Fibroblast of lung (primary cell): ENCODE measurements at places on chromosomes 7 and 10.

DNA sequence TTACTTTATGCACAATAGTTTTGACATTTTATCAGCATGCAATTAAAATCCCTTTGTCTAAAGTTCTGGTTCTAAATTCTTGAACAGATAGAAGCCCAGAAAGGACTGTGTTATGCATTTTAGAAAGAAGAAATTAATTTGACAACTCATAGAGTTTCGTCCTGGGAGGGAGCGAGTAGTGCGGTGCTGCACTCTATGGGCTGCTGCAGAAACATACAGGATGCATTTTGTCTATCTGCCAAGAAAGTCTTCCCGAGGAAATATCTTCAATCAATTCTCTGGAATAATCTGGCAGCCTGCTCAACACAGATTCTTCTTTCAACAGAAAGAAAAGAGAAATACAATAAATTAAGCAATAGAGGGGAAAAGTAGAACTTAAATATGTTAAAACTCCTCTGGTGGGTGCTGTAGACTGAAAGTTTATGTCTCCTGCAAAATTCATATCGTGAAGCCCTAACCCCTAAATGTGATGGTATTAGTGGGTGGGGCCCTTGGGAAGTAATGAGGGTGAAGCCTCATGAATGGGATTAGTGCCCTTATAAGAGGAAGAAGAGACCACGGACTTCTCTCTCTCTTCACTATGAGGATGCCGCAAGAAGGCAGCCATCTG lies 39.0 kb upstream of the IFRD1 start:
- H3K4me3 ChIP-seq: no peak overlapping the region
- no peaks in the 10 kb centered on the region for H3K36me3 ChIP-seq
- DNase-seq: peak; percentile 77
- no peaks in the 10 kb centered on the region for H3K4me1 ChIP-seq
- no peak overlapping the region for H3K27ac ChIP-seq
- H3K27me3 ChIP-seq: no peaks in the 10 kb centered on the region

DNA sequence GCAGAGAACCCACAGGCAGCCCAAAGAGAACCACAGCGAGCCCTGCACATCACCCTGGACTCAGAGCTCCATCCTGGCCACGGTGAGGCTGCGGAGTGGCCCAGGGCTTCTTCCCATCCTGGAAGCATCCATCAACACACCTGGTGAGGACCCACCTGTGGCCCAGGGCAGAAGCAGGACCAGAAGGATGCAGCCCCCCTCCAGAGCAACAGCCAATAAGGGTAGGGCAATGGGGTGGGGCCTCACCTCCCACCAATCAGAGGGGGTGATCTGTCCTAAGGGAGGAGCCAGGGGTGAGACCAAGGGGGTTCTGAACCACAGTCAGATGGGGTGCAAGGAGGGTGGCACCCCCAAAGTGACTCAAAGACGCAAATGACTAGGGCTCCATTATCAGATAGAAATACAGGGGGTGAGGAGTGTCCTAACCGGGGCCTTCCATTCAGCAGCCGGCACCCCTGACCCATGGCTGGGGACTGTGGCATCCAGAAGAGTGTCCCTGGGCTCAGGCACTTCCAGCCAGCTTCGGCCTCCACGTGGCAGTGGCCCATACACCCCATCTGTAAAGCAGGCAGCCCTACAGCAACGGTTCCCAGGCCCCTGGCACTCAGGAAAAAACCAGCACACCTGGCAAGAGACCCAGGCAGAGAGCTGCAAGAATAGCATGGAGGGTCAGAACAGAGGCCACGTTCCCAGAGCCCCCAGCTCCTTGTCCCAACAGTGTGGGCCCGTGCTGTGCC lies 36.9 kb downstream of the STK32C start:
- H3K4me1 ChIP-seq: no peaks in the 10 kb centered on the region
- H3K36me3 ChIP-seq: no peaks in the 10 kb centered on the region
- H3K27ac ChIP-seq: no peak overlapping the region
- DNase-seq: no peak
- H3K4me3 ChIP-seq: no peak overlapping the region

DNA sequence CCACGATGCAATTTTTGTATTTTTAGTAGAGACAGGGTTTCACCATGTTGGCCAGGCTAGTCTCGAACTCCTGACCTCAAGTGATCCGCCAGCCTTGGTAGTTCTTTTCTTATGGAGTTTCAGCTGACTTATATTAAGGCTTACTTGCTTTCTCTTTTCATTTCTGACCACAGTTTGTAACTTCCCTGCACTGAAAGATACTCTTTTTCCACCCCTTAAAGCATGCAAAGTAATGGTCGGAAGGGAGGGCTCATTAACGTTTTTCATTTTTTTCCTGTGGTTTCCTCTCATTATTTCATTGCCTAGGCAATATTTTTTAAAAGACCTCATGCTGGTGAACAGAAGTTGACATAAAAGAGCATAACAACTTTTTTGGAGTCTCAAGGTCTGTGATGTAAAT lies 27.0 kb downstream of the ADRB1 start:
- H3K36me3 ChIP-seq: no peaks in the 10 kb centered on the region
- H3K27ac ChIP-seq: no peak overlapping the region
- DNase-seq: no peak
- H3K4me3 ChIP-seq: no peak overlapping the region
- H3K4me1 ChIP-seq: no peaks in the 10 kb centered on the region

DNA sequence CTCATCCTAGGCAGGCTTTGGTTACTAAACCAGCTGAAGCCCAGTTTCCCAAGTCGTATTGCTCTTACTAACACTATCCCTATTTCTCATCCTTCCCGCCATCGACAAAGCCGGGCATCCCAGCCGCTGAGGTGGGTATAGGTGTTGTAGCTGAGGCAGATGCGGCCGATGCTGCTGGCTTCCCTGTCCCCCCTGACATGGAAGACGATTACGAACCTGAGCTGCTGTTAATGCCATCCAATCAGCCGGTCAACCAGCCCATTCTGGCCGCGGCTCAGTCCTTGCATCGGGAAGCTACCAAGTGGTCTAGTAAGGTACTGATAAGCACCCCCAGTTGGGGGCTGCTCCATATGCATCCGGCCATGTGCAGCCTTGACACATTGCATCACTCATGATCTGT lies 38.8 kb downstream of the AP3M1 start:
- no peak overlapping the region for H3K27ac ChIP-seq
- H3K4me1 ChIP-seq: no peaks in the 10 kb centered on the region
- no peak overlapping the region for H3K4me3 ChIP-seq
- no peaks in the 10 kb centered on the region for H3K27me3 ChIP-seq

DNA sequence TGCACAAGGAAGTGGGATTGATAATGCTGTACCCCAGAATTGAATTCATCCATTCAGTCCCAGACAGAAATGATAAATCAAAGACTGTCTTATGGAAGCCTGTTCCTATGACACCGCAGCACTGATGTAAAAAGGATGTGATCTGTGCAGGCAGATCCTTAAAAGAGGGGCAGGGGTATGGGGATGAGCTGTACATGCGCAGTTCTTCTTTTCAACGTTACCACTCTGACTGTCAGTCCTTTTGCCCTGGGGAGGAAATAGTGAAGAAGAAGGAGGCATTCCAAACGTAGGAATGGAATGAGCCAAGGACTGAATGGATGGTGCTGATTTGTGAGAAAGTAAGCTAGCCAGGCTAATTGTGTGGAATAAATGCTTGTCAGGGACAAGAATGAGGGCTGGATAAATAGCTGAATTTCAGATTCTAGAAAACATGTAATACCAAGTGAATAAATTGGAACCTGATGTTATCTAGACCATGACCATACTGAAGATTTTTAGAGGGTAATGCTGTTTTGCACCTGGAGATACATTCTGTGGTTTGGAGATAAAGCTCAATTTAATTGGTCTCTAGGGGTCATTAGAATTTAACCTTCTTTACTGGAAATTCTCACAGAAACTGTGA lies 509.3 kb downstream of the SORCS3 start:
- no peaks in the 10 kb centered on the region for H3K27me3 ChIP-seq
- no peak overlapping the region for H3K4me3 ChIP-seq
- no peak overlapping the region for H3K27ac ChIP-seq
- H3K4me1 ChIP-seq: no peaks in the 10 kb centered on the region

DNA sequence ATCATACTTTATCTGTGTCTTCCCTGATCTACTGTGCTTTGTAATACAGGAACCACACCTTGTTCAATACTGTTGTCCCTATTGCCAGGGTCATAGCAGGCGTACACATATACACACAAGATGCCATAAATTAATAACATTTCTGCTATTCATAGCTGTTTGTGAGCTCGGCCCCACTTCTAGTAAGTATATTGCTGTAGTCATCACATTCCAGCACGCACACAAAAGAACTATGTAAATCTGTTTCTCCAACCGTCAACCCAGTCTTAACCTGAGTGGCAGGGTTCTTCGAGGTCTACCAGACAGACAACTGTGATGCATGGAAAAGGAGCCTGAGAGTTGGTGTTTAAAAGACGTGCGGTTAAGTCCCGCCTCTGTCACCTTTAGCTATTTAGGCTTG lies 5.7 kb upstream of the CACNB2 start:
- DNase-seq: no peak
- H3K4me3 ChIP-seq: no peak overlapping the region
- no peaks in the 10 kb centered on the region for H3K4me1 ChIP-seq
- H3K36me3 ChIP-seq: no peaks in the 10 kb centered on the region

DNA sequence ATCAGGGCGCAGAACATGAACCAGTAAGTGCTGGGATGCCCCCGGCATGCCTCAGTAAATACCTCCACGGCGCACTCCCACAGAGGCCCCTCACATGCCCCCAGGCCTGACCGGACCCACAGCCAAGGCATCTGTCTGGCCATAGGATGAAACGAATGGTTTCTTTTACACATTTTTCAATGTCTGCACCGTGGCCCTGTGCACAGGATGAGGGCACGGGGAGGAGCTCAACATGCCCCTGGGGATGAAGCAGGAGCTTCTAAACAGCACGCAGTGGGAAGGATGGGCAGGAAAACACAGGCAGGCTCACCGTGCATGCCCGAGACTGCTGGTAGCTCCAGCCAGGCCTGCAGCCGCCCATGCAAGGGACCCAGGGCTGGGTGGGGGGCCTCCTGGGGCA lies 283.3 kb downstream of the TNS3 start:
- H3K27me3 ChIP-seq: no peaks in the 10 kb centered on the region
- H3K36me3 ChIP-seq: peaks cover 22% of the 10 kb centered on the region
- H3K4me1 ChIP-seq: peaks cover 9% of the 10 kb centered on the region

- no peak overlapping the region for H3K4me3 ChIP-seq
- no peaks in the 10 kb centered on the region for H3K4me1 ChIP-seq
- DNase-seq: peak; percentile 69
- no peaks in the 10 kb centered on the region for H3K36me3 ChIP-seq
Measured at GRCh38 chr10:59375990-59376389, 13.6 kb upstream of the FAM13C start.

DNA sequence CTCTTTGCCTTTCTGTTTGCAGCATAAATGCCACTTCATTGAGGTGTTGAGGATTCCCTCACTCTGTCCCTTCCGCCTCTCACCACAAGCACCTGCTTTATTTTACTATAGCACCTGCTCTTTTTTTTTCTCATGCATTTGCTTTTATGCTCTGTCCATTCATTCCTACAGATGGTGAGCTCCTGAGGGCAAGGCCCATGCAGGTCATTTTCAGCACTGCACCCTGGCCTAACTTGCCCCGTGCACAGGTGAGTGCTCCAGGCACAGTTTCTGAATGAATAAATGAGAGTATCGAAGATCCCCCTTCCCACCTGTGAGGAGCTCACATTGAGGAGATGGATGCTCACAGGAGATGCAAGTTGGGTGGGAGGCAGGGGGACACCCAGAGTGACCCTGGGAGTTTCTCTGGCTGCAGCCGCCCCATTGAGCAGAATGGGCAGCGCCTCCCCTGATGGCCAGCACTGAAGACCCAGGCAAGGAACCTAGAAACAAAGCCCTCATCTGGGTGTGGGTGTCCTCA lies 1.2 kb upstream of the AKR1E2 start:
- H3K27me3 ChIP-seq: no peaks in the 10 kb centered on the region
- no peaks in the 10 kb centered on the region for H3K36me3 ChIP-seq
- no peak for DNase-seq
- H3K4me3 ChIP-seq: no peak overlapping the region
- H3K4me1 ChIP-seq: no peaks in the 10 kb centered on the region
- H3K27ac ChIP-seq: no peak overlapping the region

DNA sequence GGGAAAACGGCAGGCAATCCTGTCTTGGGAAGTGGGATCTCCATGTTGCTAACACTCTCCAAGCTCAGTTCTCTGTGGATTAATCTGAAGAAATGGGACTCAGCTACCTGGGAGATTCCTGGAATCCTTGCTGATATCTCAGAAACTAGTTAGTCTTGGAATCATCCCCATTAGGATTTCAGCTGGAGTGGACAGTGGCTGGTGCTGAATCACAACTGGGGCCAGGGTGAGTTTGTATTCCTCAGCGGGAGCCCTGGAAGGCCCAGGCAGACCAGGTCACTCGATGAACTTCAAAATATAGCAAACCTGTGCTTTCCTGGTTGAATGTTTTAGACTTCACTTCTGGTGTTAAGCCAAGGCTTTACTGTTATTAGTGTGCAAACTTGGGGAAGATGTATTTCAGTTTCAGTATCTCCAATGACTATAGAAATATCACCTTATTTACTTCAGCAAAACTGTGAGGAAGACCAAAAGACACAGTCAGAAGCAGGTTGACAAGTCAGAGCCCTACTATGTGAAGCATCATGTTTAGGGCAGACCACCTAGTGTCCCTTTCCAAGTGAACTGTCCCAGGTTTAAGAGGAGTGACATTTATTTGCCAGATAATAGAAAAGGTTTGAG lies 126.1 kb downstream of the AOAH start:
- no peak overlapping the region for H3K4me3 ChIP-seq
- no peaks in the 10 kb centered on the region for H3K36me3 ChIP-seq
- H3K4me1 ChIP-seq: no peaks in the 10 kb centered on the region
- H3K27me3 ChIP-seq: no peaks in the 10 kb centered on the region
- H3K27ac ChIP-seq: no peak overlapping the region
- peak; percentile 16 for DNase-seq

DNA sequence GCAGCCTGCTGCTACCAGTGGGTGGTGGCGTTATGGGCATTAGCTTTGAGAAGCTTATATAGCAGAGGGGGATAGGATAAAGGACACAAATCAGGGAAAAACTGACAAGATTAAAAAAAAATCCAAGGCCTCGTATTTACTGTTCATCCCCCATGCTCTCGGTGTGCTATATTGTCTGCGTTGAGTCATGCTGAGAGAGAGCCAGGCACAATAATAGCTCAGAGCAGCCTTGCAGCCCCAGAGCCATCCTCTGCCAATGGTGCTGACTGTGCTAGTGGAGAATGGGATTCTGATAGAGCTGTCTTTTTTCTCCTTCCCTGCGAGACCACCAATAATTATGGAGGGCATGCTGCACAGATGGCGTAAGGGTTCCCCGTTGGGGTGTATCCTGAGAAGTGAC lies 51.7 kb upstream of the FZD1 start:
- no peak overlapping the region for H3K4me3 ChIP-seq
- no peaks in the 10 kb centered on the region for H3K36me3 ChIP-seq
